Sciatic nerve (tissue), 2 donors: ENCODE measurements at places on chromosomes 1 and 21. TPM values are rescaled to one million over a fixed set of nuclear protein-coding genes. Genes with fewer than 3 reads are reported as not detected.

Gene PDXK
- 111 TPM for total RNA-seq

DNA sequence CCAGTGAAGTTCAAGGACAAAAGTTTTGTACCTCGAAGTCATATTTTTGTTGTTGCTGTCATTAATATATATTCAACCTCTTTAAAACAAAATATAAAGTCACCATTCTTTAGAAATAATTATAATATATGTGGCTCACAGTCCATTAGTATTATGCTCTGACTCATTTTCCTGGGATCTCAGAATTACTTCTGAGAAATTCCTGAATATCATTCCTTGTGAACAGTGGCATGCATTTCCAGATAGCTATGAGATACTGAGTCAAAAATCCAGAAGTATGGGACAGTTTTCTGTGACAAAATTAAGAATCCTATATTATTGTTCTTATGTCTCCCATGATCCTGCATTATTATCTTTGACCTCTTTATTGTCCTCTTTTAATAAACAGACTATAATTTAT, 13.8 kb upstream of the RGS21 start:
- no peak for DNase-seq

Gene NFASC
- total RNA-seq, result 140 TPM

- DNase-seq, result no peak
Observed at GRCh38 chr1:30540611-30541192, 182.7 kb downstream of the MATN1 start.

DNA sequence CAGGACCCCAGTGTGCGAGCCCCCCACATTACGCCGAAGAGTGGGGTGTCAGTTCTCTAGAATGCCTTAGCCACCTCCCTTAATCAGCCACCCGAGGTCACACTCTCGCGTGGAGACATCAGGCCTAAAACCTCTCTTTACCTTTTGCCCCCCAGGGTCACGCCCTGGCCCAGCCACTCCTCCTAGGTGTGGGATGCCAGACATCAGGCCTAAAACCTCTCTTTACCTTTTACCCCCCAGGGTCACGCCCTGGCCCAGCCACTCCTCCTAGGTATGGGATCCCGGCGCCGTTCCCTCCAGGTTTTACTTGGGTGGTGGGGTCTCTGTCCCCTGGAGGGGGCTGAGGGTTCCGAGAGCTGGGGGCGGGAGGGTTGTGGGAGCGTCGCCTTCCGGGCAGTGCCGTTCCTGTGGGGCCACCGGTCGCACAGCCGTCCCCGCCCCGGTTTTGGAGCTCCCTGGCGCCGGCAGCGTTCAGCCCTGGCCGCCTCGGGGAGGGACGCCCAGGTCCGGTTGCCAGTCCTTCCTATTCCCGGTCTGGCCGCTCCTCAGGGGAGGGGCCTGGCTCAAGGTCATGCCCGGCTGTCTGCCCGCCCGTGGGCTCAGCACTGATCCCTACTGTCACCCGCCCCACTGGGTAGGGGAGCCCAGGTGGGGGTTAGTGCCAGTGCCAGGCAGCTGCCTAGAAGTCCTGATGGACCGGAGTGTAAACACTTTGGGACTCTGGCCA, 882 bp downstream of the VPS13D start:
- DNase-seq, result peak; percentile 62

Gene DCLRE1B
- total RNA-seq, result 5.3 TPM

Gene TSPEAR
- total RNA-seq, result not detected

Gene CLIC6
- total RNA-seq, result 4.7 TPM

- DNase-seq, result no peak
Observed at GRCh38 chr1:164051782-164052181, 507.2 kb upstream of the PBX1 start.

DNA sequence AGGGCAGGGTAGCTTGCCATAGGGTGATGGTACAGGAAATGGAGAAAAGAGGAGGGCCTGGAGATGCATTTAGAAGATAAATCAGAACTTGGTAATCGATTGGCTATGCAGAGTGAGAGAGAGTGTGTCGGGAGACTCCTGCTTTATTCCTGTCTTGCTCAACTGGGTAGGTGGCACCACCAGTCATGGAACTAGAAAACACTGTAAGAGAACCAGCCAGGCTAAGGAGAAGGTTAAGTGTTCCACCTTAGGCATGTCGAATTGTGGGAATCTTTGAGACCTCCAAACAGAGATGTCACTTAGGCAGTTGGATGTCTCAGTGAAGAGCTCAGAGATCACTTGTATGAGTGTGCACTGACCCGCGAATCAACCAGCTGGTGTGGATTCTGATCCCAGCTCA, 28.7 kb upstream of the RD3 start:
- DNase-seq, result no peak

Gene NPR1
- 34.1 TPM for total RNA-seq

GRCh38 chr1:175888996-175889395, 145.6 kb upstream of the TNR start:
- DNase-seq, result no peak

DNA sequence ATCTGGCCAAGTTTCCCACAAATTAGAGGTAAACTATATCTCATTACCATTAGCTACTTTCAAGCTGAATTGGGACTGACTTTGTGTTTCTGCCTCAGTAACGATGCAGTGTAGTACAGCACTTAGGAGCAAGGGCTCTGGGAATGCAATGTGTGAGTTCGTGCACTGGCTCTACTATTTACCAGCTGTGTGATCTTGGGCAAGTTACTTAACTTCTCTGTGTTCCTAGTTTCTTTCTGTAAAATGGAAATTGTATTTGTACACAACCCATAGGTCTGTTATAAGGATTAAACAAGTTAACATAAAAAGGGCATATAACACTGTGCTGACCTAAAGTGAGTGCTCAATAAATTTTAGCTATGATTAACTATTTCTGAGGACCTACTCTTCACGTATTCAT, 65.0 kb upstream of the CSF1 start:
- no peak for DNase-seq

GRCh38 chr1:143680304-143680703, 291.5 kb downstream of the FAM72C start:
- no peak for DNase-seq

DNA sequence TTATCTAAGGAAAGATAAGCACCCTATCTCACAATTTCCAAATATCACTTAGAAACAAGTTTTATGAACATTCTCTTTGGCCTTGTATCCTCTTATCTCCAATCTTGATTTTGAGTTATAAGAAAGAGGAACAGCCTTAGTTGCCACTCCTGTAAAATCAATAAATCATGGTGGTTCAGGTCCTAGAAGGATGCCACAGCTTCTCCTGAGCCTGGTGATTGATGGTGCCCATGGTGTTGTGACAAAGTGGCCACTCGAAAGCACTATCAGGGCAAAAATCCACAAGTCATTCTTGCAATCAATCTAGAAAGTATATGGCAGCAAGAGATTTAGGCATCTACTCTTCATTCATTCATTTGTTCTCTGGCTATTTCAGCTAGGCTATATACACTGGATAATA, 27.8 kb downstream of the GBP6 start:
- DNase-seq, result no peak

Gene ATP1A2
- 136 TPM for total RNA-seq

GRCh38 chr1:47906009-47906432, 91.2 kb downstream of the TRABD2B start:
- DNase-seq, result no peak

- no peak for DNase-seq
Observed at GRCh38 chr1:191043066-191043465, 565.4 kb upstream of the BRINP3 start.

GRCh38 chr1:86394416-86394815, 1.7 kb downstream of the ODF2L start:
- no peak for DNase-seq

Gene TTC34
- 1.4 TPM for total RNA-seq

- no peak for DNase-seq
Observed at GRCh38 chr21:35113064-35113463, 64.0 kb upstream of the RUNX1 start.
